ENCODE measurements at places on chromosomes 1 and 21.

- DNase-seq, result peak; percentile 47
Measured at GRCh38 chr1:31574749-31575368, 1.5 kb upstream of the TINAGL1 start.

GRCh38 chr1:77018311-77018710 lies 151.0 kb downstream of the ST6GALNAC5 start:
- DNase-seq, result no peak

GRCh38 chr1:33367485-33368405 lies 46.8 kb upstream of the A3GALT2 start:
- DNase-seq, result peak; percentile 91

DNA sequence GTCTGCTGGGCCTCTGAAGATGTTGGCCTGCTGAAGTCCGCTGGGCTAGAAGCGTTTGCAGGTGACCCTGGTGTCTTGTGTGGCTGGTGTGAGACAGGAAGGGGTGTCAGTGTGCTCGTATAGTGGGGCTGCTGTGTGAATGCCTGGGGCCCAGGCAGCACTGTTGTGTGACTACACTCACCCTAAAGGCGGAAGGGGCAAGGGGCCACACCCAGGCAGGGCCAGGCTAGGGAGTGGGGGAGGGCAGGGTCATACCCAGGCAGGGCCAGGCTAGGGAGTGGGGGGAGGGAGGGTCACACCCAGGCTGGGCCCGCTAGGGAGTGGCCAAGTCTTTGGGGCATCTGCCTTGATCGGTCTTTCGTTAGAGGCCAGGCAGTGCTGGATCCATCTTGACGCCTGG lies 25.0 kb downstream of the PDXK start:
- no peak for DNase-seq

DNA sequence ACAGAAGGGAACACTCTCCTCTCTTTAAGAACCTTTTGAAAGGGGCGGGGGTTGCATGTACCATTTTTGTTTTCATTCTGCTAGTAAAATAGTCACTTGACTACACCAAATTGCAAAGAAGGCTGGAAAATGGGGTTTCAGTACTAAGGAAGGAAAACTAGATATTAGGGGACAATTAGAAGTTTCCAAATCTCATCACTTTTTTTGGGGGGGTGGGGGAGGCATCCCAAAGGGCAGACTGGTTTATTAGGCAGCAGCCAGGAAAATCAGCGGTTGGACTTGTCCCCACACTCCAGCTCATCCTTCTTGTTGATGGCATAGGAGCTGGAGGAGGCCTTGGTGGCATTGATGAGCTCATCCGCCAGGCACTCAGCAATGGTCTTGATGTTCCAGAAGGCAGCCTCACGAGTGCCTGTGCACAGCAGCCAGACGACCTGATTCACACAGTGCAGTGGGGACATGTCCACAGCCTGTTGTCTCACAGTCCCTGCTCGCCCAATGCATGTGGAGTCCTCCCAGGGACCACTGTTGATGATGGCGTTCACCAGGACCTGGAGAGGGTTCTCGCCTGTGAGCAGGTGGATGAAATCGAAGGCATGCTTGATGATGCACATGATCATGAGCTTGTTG lies 1.7 kb upstream of the TMEM50B start:
- no peak for DNase-seq

- peak; percentile 25 for DNase-seq
Measured at GRCh38 chr1:246907472-246907871, 24.3 kb downstream of the AHCTF1 start.

- DNase-seq, result no peak
Measured at GRCh38 chr1:39160703-39161102, 43.8 kb upstream of the MACF1 start.

DNA sequence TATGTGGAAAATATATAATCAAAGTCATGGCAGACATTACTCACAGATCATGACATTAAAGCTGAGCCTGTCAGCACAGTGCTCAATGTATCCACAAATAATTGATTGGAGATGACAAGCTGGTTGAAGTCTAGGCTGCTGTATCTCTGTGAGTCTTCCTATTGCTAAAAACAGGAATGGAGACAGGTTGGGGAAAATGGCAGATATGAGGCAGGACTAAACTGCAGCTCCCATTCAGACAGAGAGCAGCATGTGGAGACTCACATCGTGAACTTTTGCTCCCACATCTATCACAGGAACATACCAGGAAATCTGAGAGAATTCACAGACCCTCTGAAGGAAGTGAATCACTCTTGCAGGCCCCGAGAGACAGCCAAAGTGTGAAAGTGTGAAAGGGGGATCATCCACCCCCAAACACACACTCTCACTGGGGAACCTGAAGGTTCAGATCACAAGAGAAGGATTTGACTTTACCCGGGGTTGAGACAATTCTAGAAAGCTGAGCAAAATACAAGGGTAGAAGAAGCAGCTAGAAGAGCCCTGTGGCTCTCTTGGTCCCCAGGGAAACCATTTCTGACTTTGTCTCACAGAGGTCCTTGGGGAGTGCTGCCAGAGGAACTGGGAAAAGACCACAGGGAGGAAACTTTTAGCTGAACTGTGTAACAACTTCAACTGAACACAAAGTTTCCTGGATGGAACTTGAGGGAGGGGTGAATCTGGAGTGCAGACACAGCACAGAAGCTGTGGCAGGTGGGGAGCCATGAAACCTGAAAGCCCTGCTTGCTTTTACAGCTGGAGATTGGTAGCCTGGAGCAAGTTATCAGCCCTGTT lies 173.4 kb downstream of the S1PR1 start:
- no peak for DNase-seq

DNA sequence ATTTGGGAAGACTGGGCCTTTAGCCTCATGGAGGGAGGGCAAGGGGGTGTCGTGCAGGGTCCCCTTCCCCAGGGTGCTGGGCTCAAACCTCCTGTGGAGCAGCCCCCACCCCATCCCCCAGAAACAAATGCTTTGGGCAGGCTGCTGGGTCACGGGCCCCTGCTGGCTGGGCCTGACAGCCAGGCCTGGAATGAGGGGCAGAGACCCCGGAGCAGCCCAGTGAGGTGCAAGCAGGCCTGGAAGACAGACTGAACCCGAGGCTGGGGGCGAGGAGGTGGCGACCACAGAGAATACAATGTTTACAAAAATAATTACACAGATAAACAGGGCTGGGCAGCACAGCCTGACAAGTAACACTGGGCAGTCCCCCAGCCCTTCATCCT lies 5.3 kb downstream of the CCDC24 start:
- DNase-seq, result no peak

- no peak for DNase-seq
Measured at GRCh38 chr1:112026016-112026415, 36.5 kb upstream of the KCND3 start.

DNA sequence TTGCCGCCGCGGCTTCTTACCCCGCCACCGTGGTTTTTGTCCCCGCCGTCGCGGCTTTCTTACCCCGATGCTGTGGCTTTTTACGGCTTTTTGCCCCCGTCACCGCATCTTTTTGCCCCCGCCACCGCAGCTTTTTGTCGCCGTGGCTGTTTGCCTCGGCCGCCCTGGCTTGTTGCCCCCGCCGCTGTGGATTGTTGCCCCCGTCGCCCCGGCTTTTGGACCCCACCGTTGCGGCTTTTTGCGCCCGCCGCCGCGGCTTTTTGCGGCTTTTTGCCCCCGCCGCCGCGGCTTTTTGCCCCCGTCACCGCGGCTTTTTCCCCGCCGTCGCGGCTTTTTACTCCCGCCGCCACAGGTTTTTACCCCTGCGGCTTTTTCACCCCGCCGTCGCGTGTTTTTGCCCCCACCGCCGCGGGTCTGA lies 3934.3 kb downstream of the SRGAP2C start:
- no peak for DNase-seq

DNA sequence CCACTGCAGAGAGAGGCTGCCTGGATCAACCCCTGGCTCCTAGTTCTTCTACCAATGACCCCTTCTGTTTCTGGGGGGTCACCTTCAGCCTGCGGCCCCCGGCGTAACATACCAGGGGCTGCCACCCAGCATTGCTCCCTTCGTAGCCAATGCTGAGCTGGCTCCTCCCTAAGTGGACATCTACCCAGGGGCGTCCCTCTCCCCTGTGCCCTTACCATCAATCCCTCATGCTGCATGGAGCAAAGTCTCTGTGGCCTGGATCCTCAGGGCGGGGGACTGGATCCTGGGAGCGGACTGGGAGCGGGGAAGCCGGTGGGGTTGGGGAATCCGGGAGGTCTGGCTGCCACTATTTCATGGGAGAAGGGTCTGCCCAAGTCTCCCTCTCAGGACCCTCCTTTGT lies 28.6 kb downstream of the TRIM67 start:
- DNase-seq, result no peak

- DNase-seq, result no peak
Measured at GRCh38 chr1:10216090-10216749, 5.8 kb downstream of the KIF1B start.

GRCh38 chr1:214540324-214540723 lies 11.1 kb downstream of the PTPN14 start:
- no peak for DNase-seq

- DNase-seq, result no peak
Measured at GRCh38 chr1:87034351-87034750, 119.9 kb downstream of the HS2ST1 start.

DNA sequence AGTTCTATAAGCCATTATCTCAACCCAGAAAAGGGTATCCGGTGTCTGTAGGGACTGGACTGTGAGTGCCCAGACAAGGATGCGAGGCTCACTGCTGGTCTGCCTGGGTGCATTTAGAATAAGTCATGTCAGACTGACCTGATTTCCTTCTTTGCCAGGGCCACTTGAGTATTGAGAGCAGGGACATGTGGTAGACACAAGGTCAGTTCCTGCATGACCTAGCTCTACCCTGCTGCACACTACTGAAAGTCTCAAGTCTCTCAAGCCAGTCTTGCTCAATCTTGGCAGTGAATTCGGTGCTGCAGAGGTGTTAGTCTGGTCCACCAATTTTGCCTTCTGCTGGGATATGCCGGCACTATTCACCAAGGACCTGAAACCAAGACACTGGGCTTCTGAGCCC lies 180.1 kb downstream of the C1orf94 start:
- no peak for DNase-seq
